ENCODE measurements at places on chromosomes 2 and 18. TPM values are rescaled to one million over a fixed set of nuclear protein-coding genes. Genes with fewer than 3 reads are reported as not detected.

The CYP26B1 gene
- total RNA-seq: 0.43 TPM

The CLASP1 gene
- 58.3 TPM for total RNA-seq

The CD8A gene
- not detected for total RNA-seq

The TYW5 gene
- total RNA-seq: 10.3 TPM

The VAMP5 gene
- 18.1 TPM for total RNA-seq

The CCDC178 gene
- total RNA-seq: 0.43 TPM

The REG3G gene
- total RNA-seq: not detected

The NABP1 gene
- 308 TPM for total RNA-seq

The RFX8 gene
- total RNA-seq: 1.7 TPM

The ADRA2B gene
- total RNA-seq: not detected

The IL36A gene
- not detected for total RNA-seq

The ALLC gene
- not detected for total RNA-seq

The SF3B6 gene
- total RNA-seq: 112 TPM

The CYP27A1 gene
- total RNA-seq: 16.1 TPM

The PPM1B gene
- 25.9 TPM for total RNA-seq

The NCL gene
- total RNA-seq: 100 TPM

The POTEJ gene
- total RNA-seq: not detected

The SLC4A3 gene
- total RNA-seq: 5.6 TPM

The RIT2 gene
- total RNA-seq: not detected

The TMEM131 gene
- 24.5 TPM for total RNA-seq

The RALBP1 gene
- 69.3 TPM for total RNA-seq

The MROH2A gene
- not detected for total RNA-seq

The ZDBF2 gene
- total RNA-seq: 11.6 TPM

The FAM110C gene
- total RNA-seq: not detected

The PRSS56 gene
- total RNA-seq: not detected

The SLC25A52 gene
- not detected for total RNA-seq

The GKN2 gene
- total RNA-seq: not detected

The GAL3ST2 gene
- total RNA-seq: 0.43 TPM

The SCN1A gene
- total RNA-seq: under 0.01 TPM

The MPP4 gene
- total RNA-seq: 5.2 TPM

The EEF1B2 gene
- total RNA-seq: 477 TPM

The ASB18 gene
- total RNA-seq: not detected

The GRHL1 gene
- 1.7 TPM for total RNA-seq

The ACTR3 gene
- 323 TPM for total RNA-seq

The TMEM200C gene
- not detected for total RNA-seq

The TMEM198 gene
- 2.9 TPM for total RNA-seq

The ALK gene
- total RNA-seq: not detected
